ENCODE measurements at places on chromosomes 16 and 17.
A peak's percentile ranks its signal among the peaks of the same experiment; 100 is the strongest.

- peak; percentile 60 for DNase-seq
Measured at GRCh38 chr17:29136998-29137730, 43.0 kb downstream of the MYO18A start.

GRCh38 chr16:75024594-75024993 is 25.8 kb downstream of the ZNRF1 start:
- DNase-seq, result peak; percentile 51

DNA sequence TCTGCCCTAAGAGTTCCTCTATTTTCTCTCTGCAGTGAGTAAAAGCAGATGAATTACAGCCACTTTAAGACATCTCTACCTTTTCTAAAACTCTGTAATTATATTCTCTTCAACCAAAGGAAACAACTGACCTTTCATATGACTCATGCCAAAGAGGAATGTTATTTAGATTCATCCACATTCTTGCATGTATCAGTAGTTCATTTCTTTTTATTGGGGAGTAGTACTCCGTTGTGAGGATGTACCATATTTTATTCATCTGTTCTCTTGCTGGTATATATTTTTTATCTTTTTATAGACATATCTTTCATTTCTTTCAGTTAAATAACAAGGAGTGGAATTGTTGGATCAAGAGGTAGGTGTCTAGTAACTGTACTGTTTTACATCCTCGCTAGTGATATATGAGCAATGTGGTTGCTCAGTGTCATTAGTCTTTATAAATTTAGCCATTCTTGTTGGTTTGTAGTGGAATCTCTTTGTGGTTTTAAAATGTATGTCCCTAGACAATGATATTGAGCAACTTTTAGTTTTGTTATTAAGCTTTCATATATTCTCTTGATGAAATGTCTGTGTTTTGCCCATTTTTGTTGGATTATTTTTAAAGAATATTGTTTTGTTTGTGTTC is 7.8 kb upstream of the MYH8 start:
- no peak for DNase-seq

- peak; percentile 83 for DNase-seq
Measured at GRCh38 chr16:10625595-10626357, 45.4 kb upstream of the EMP2 start.

DNA sequence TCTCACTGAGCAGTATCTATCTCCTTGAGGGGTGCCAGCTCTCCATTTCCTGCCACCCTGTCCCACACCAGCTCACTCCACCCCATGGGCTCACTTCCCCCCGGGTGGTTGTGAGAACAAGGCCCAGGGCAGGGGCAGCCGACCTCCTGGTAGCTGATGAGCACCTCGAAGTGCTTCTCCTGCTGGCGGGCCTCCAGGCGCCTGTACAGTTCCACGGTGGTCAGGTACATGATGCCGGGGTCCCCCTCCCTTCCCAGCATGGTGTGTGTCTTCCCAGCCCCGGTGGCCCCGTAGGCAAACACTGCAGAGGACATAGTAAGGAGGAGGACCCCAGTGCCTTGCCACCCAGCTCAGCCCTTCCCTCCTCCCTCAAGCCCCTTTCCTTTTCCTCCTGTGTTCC is 12.5 kb downstream of the KIF18B start:
- no peak for DNase-seq

DNA sequence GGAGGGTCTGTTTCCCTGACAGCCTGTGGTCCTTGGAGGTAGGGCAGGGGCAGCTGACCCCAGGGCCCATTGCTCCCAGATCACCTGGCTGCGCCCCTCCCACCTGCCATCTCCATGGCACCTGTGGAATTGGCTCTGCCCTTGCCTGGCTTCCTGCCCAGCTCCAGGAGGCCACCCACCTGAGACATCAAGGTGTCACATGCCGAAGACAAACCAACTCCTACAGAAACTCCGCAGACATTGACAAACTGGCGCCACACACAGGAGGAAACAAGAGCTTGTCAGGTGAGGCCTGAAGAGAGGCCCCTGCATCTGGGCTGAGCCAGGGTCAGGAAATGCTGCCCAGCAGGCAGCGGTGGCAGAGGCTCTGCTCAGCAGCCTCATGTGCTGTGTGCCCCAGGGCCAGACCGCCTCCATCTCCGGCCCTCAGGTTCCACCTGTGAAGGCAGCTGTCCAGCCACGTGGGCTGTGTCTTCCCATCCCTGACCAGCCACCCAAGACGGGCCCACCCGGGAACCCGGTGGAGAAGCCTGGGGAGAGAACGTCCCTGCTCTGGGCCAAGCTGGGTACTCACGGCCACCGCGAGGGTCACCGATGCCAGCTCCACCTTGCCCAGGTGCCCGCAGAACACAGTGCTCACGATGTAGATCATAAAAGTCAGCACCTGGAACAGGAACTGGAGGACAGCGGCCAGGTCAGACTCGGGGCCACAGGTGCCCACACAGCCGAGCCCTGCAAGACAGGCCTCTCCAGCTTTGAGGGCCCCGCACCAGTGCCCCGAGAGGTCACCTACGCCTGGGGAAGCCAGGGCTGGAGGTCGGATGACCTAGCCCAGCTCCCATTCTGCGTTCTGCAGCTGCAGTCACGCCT is 1.6 kb downstream of the SLC47A2 start:
- no peak for DNase-seq

DNA sequence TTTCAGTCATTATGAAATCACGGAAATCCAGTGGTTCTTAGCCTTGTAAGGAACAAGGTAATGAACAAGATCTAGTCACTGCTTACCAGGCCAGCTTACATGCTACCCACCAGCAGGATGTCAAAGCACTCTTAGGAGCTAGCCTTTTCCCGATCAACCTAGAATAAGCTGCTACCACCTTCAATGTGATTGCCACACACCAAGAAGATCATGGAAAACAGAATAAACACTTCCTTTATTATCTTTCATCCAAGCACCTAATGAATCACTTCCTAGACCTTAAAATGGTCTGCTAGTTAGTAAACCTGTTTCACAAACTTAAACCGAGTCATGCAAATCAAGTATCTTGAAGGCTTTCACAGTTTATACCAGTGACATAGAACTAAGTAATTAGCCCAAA is 5.0 kb downstream of the BBS2 start:
- no peak for DNase-seq

GRCh38 chr17:63928172-63928666 is 3.9 kb downstream of the CD79B start:
- no peak for DNase-seq

GRCh38 chr17:15257258-15257788 is 7.8 kb downstream of the PMP22 start:
- DNase-seq, result peak; percentile 79

DNA sequence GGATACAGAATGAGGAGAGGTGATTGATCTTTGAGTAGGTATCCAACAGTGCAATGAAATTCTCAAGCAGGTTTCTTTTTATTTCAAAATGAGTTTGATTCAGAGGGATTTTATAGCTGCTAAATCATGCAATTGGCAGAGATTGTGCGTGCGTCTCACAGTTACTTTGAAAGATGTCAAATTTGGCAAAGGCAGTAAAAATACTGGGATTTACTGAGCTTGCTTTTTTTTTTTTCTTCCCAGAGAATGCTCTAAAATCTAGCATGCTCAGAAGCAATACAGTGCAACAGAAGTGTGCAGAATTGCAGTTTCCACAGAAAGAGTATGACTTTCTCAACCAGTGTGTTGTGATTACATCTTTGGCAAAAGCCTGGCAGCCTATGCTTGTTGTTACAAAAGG is 410.7 kb upstream of the GOT2 start:
- DNase-seq, result no peak

- DNase-seq, result no peak
Measured at GRCh38 chr16:4113358-4114256, 2.6 kb downstream of the ADCY9 start.

DNA sequence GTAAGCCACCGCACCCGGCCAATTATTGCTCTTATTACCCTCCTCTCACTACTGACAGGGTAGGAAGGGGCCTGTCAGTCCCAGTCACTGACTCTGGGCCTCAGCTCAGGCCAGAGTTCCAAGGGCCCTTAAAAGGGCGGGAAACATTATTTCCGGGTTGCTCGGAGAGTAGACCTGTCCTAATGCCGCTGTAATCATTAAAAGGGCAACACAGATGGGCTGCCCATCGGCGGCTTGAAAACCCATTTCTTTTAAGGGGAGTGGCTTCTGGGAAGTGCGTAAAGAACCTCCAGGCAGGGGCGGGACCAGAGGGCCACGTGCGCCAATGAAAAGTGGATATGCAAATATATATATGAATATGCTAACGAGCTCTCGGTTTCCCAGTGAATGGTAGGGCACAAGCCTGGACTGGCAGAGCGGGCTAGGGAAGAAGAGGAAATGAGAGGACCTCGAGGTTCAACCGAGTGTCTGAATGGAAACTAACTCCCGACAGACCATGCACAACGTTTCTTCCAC is 26.6 kb downstream of the PIPOX start:
- DNase-seq, result peak; percentile 5

DNA sequence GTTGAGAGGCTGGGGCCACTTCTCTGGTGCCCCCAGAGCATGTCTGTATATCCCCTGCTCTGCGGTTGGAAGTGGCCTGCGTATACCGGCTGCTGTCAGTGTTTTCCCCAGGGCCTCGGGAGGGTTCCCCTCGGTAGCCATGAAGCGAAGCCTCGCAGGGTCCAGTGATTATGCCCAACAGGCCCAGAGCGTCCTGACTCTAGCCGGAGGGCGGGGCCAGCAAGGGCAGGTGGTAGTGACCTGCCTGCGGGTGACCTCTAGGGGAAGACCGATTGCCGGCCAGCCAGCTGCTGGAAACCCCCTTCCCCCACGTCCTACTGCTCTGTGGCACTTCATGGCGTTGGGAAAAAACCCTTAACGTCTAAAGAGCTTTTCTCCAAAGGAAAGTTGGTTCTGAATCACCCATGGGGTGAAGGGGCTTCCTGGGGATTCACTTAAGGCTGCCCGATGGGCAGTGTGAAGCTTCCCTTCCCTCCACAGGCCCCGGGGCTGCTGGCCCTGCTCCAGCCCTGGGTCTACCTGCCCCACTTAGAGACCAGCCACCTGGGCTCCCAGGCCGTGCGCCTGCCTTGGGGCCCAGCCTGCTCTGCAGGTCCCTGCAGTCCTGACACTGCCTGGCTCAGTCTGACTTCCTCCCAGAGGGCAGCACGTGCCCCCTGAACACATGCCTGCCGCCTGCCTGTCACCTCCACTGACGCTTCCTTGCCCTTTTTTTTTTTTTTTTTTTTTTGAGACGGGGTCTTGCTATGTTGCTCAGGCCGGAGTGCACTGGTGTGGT is 72.8 kb downstream of the SOCS1 start:
- no peak for DNase-seq

DNA sequence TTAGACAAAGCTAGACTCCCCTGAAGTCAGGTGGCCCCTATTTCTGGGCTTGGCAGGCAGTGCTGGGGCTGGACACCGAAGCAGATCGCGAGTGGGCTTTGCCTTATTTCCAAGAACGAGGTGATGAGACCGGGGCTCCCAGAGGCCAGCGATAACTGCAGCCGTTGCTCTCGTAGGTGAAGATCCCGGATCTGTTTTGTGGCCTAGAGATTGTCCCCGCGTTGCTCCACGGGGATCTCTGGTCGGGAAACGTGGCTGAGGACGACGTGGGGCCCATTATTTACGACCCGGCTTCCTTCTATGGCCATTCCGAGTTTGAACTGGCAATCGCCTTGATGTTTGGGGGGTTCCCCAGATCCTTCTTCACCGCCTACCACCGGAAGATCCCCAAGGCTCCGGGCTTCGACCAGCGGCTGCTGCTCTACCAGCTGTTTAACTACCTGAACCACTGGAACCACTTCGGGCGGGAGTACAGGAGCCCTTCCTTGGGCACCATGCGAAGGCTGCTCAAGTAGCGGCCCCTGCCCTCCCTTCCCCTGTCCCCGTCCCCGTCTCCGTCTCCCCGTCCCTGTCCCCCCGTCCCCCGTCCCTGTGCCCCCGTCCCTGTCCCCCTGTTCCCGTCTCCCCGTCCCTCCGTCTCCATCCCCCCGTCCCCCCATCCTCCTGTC is 1.5 kb upstream of the TBCD start:
- no peak for DNase-seq

DNA sequence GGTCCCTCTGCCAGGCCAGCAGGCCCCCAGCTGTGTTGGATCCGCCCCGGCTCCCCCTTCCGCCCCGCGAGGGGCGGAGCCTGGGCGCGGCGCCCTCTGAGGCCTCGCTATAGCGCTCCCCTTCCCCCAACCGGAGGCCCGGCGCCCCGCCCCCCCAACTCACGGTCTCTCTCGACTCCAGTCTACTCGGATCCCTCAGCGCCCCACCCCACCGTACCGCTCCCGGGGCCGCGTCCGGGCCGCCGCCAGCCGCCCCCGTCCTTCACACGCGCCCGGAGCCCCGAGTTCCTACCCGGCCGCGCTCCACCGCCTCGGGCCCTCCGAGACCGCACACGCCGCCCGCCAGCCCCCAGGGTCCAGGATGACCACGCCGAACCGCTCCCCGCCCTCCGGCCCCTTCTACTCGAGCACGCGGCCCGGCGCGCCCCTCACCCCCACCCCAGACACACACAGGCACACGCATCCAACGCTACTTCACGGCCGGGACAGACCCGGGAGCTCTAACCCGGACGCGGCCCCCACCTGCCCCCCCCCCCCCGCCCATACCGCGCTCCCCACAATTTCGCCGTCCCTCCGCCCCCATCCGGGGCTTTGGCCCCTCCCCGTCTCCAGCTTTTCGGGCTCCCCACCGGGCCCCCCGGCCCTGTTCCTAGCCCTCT is 1.4 kb downstream of the PHF23 start:
- DNase-seq, result peak; percentile 43

DNA sequence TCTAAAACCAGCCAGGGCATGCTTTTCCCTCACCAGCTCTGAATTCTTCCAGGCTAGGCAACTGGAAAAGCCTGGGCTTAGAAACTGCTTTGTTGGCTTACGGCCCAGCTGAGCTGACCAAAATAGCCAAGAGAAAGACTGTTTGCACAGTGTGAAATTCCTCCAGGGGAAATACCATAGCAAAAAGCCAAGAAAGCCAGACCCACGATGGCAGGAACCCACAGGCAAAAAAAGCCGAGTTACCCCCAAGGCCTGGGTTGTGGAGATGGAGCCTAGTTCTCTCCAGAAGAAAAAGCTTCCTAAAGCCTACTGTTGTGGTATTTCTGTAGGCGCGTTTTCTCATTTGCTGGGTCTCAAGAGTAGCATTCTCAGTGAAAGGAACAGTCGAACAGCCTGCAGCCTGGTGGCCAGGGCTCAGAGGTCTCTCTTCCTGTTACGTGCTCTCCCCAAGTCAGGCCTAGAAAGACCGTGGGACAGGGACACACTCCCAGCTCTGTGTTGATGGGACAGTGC is 9.2 kb downstream of the SP2 start:
- no peak for DNase-seq
